NCI-H187 (cell line): ENCODE measurements at places on chromosomes 11 and 22.
A peak's percentile ranks its signal among the peaks of the same experiment; 100 is the strongest.

GRCh38 chr11:36288442-36289225 lies 590 bp downstream of the COMMD9 start:
- DNase-seq = no peak

DNA sequence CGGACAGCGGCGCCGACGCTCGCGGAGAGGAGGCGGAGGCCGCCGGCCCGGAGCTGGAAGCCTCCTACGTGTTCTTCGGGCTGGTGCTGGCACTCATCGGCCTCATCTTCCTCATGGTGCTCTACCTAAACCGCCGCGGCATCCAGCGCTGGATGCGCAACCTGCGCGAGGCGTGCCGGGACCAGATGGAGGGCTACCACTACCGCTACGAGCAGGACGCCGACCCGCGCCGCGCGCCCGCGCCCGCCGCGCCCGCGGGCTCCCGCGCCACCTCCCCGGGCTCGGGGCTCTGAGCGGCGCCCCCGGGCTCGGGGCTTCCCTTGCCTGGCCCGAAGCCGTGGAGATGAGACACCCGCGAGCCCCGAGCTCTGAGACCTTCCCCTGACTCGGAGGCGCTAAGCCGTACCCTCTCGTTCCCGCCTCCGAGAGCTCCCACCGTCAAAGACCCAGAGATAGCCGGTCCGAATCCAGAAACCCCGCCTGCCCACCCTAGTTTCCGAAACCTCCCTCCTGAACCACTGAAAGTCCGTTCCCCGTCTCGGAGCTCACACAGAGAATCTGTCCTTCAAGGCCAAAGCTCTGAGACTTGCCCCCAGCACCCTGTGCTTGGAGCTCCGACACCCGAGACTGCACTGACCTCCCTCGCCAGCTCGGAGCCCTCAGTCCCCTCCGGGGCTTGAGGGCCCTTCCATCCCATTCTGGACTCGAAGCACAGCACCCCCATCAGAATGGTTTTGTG lies 1.5 kb downstream of the TPBGL start:
- no peak for DNase-seq

DNA sequence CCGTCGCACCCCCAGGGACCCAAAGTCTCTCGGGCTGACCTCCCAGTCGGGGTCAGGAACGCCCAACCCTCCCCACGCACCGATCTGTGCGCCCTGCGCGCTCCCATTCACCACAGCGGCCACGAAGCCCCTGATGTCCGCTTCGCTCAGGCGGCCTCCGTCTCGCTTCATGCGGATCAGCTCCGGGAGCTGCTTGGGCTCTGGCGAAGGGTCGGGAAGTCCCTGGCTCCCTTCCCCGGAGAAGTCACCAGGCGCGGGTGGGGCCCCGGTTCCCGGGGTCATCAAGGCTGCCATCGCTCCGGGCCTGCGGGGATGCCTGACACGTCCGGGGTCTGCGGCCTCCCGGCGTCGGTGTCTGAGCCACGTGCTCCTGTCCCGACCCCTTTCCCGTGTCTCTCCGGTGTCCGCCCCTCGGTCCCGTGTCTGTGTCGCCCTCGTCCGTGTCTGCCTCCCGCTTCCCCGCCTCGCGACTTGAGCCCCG lies 356 bp downstream of the TYMP start:
- no peak for DNase-seq

GRCh38 chr11:44010789-44011251 lies 37.0 kb upstream of the ACCSL start:
- no peak for DNase-seq

- DNase-seq = no peak
Observed at GRCh38 chr11:70468256-70469195, 70.2 kb downstream of the CTTN start.

GRCh38 chr22:49541693-49542230 lies 285.9 kb downstream of the BRD1 start:
- DNase-seq = no peak

GRCh38 chr11:9081153-9081552 lies 10.2 kb downstream of the SCUBE2 start:
- DNase-seq = no peak

GRCh38 chr11:64796047-64796756 lies 6.8 kb downstream of the MAP4K2 start:
- DNase-seq = no peak

GRCh38 chr11:83680321-83680720 lies 394.2 kb upstream of the CCDC90B start:
- peak; percentile 63 for DNase-seq

DNA sequence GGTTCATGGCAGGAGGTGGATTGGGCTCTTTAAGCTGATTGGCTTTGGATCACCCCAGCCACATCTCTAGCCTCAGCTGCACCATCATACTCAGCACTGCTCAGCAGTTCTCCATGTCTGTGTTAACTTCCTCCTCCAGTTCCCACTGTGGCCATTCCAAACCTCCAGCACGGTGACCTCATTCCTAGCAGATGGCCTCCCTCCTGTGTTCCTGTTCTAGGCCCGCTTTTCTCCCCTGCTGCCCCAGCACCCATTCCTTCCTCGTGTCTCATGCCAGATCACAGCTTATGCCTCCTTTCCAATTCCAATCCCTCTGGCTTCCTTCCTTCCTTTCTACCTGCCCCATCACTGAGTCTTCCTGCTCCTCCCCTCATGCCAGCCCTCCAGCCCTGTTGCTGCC lies 96.1 kb downstream of the MICAL2 start:
- DNase-seq = no peak

DNA sequence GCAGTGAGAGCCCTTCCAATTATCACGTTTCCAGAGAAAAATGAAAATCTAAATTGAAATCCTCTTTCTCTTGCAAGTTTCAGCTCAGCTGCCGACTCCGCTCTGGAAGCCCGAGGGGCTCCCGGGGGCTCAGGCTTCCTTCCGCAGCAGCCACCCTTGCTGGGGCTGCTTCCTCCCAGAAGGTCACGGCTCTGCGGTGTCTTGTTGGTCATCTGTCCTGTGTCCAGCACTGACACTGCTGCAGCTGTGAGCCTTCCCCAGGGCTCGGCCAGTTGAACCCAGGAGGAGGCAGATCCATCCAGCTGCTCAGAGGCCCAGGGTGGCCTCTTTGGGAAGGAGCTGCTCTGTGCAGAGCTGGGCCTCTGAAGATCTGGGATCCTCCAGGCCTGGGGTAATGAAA lies 1337.2 kb downstream of the TBC1D22A start:
- no peak for DNase-seq

GRCh38 chr11:102229510-102230123 lies 87.7 kb upstream of the BIRC3 start:
- no peak for DNase-seq

GRCh38 chr11:9847636-9848035 lies 183.8 kb downstream of the SWAP70 start:
- no peak for DNase-seq

- DNase-seq = no peak
Observed at GRCh38 chr11:82315093-82315492, 418.6 kb downstream of the FAM181B start.

- no peak for DNase-seq
Observed at GRCh38 chr22:50151571-50152537, 18.7 kb upstream of the PANX2 start.

DNA sequence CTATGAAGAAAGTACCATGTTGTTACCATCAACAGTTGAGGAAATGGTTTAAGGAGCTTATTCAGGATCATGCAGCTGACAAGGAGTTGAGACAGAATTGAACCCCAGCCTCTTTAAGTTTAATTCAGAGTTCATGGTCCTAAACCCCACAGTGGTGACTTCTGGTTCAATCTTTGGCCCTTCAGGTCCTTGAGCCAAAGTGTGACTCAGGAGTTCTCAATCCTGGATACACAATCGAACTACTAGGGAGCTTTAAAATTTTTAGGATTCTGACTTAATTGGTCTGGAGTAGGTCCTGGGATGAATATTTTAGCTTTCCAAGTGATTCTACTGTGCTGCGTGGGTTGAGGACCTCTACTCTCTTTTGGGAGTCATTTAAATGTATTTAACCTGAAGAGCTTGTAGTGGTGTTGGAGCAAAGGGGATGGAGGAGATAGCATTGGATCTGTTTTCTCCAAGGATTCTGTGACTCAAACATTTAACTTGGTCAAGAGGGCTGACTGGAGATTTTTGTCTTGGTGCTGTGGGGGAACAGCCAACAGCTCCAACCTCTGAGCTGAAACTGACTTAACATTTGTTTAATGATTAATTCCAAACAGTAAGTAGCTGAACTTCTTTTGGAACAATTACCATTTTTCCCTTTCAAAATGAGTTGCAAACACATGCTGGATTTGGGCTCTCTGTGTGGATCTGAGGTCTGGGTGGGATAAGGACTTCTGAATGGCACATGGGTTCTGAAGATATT lies 80.1 kb downstream of the INSC start:
- DNase-seq = no peak

DNA sequence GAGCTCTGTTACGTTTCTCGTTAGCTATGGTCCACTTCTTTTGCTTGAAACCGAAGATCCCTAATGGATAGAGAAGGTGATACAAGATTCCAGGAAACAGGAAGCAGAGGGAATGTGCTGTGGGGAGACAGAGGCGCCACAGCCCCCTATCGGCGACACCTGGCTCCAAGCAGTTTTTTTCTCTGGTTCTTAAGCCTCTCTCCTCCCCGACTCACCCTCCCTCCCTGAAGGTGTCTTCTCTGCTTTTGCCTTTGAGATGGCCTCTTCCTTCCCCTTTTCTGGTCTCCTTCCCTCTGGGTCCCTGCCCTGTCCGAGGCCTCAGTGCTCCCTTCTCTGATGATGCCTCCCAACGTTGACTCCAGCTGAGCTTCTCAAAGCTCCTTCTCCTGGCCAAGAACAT lies 14.2 kb upstream of the APOBEC3A start:
- DNase-seq = no peak

GRCh38 chr11:1908618-1909017 lies 10.9 kb upstream of the TNNT3 start:
- no peak for DNase-seq

DNA sequence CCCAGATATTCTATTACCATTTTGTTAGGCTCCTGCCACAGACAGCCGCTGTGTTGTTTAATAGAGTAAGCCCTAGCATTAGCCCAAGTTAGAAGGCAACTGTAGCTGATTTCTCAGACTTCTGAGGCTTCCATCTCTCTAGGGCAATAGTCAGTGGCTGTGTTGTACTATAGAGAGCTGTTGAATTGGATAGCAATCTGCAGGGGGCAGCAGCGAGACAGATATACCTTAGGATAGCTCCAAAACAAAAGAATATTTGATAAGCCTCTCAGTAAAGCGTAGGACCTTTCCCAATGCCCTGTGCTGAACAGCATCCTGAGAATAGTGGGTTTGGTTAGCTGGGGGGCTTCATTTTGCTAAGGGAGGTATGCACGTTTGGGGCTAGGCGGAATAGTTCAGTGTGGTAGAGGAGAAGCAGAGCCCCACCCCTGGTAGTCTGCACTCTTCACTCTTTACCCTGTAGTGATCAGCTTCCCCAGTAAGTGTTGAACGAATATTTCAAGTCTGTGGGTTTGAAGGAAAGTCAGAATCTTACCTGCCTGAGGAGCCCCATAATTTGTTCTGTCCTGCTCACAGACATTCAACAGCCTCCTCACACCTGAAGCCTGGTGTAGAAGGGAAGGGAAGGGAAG lies 515.1 kb downstream of the INSC start:
- DNase-seq = no peak

DNA sequence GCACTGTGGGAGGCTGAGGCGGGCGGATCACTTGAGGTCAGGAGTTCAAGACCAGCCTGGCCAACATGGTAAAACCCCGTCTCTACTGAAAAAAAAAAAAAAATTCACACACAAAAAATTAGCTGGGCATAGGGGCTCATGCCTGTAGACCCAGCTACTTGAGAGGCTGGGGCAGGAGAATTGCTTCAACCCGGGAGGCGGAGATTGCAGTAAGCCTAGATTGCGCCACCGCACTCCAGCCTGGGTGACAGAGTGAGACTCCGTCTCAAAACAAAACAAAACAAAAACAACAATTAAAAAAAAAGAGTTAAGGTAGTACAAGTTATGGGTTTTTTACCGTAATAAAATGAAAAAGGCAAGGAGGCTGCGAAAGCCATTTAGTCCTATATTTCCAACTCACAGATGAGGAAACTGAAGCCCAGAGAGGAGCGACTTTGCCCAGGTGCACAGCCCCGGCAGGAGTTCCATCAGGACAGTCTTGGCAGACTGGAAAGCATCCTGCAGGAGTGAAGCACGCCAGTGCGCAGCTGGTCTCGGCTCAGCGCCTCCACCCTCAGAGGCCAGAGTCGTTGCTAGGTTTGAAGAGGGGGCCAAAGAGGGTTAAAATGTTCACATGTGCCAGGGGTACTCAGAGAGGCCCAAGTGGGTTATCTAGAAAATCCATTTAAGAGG lies 3.8 kb upstream of the FADS3 start:
- peak; percentile 4 for DNase-seq

DNA sequence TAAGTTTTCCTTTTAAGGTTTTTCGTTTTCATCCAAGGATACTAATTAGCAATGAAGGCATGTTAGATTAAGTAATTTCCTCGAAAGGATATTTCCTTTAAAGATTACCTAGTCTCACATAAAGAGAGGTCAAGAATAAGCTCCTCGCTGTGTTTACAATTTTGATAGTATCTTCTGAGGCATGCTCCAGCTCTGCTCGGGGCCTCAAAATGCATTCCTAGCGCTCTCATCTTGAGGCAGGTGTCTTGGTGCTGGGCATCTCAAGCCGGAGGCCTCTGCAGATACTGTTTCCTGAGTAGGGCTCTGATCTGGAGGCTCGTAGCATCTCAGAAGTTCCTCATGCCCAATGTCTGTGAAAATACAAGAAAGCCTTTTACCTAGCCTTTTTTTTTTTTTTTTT lies 128.6 kb upstream of the SNX19 start:
- DNase-seq = no peak

DNA sequence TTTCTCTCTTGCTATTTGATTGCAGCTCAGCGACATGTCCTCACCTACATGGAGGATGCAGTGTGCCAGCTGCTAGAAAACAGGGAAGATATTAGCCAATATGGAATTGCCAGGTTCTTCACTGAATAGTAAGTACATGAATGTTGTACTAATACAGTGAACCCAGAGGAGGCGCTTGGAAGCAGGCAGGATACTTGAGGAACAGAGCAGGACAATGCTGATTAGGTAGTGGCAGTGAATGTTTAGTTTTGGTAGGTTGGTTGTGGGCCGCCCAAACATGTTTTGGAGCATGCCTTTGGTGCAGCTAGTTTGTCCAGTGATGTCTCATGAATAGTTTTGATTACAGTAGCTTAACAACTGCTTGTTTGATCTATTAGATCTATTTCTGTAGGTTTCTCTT lies 50.6 kb downstream of the CSTPP1 start:
- DNase-seq = no peak

GRCh38 chr11:8387141-8387540 lies 123.5 kb upstream of the LMO1 start:
- no peak for DNase-seq
